SK-N-MC (cell line): ENCODE measurements at places on chromosomes 2 and 18.

DNA sequence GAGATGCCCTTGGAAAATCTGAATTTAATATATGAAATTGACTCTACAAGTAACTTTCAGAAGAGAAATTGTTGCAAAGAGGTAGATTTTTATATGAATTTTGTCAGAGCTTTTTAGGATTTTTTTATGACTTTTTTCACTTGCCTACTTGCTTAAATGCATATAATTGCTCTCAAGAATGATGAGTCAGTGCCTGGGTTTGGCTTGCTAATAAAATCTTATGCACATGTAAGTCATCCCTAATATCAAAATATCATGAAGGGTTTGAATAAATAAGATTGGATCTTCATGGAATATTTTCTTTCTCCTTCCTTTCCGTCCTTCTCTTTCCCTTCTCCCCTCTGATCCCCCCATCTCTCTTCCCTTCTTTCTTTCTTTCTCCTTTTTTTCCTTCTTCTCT is 354.1 kb downstream of the TXNL1 start:
- no peak for DNase-seq

DNA sequence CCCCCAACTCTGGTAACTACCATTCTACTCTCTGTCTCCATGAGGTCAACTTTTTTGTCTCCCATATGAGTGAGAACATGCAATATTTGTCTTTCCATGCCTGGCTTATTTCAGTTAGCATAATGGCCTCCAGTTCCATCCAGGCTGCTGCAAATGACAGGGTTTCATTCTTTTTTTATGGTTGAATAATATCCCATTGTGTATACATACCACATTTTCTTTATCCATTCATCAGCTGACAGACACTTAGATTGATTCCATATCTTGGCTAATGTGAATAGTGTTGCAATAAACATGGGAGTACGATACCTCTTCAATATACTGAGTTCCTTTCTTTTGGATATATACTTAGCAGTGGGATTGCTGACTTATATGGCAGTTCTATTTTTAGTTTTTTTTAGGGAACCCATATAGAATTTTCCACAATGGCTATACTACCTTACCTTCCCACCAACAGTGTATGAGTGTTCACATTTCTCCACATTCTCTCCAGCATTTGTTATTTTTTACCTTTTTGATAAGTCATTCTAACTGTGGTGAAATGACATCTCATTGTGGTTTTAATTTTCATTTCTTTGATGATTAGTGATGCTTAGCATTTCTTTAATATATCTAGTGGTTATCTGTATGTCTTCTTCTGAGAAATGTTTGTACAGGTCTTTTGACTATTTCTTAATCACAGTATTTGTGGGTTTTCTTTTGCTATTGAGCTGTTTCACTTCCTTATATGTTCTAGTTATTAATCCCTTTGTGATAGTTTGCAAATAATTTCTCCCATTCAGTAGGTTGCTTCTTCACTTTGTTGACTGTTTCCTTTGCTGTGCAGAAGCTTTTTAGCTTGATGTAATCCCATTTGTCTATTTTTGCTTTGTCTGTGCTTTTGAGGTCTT is 112.2 kb downstream of the SRBD1 start:
- no peak for DNase-seq

DNA sequence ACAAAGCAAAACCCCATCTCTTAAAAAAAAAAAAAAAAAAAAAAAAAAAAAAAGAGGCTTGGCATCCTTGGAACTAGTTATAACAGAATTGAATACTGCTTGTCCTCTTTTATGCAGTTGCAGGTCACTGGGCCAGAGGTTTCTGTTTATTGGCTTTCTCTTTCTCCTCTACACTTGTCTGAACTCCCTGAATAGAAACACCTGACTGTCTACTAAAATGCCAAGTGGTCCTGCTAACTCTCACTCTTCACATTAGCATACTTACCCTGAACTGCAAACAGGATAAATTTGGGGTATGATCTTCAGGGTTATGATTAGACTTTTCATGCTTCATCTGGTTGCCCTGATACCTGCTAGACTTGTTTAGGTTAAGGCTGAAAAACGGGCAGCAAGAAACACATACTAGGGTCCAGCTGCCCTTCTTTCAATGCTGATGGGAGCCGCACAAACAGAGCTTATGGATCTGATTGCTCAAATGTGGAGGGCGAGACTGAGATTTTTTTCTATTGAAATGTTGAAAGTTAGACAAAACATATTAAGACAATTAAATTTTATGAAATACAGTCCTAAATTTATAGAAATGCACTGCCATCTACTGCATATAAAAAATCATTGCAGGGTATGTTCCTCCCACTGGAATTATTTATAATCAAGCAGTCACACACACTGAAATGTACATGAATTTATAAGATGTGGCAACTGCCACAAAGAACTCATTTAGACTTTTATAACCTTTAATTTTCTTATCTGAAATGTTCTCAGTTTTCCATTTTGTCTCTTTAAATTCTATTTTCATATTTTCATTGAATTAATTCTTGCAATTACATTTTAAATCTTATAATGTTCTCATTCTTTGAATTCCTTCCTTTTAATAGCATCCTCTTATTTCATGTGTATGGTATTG is 40.8 kb downstream of the GTF3C3 start:
- DNase-seq = no peak

DNA sequence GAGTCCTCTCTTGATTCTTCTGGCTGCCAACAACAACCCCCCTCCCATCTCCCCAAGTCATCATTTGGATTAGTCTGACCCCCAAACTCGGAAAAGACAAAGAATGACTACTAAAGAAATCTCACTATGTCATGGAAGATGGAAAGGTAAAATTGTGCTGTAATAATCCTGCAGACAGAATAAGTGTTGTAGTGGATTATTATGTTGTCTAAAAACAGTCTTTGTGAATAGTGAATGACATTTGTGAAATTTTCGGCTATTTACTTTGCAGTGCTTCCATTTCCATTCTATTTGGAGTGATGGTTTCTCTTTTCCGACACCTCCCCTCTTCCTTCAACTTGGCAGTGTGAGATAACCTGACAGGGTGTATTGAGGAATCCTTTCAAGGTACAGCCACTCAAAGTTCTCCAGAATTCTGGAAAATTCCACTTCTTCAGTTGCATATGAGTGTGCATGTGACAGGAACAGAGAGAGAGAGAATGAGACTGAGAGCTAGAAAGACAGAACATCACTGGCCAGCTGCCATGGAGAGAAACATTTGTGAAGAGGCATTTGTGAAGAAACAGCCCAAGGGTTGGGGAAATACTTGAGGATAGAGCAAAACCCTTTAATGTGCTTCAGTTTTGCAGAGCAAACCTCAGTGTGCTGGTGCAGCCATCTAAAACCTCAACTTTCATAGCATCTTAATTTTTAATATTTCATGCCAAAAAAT is 141.9 kb upstream of the DLX2 start:
- DNase-seq = no peak

DNA sequence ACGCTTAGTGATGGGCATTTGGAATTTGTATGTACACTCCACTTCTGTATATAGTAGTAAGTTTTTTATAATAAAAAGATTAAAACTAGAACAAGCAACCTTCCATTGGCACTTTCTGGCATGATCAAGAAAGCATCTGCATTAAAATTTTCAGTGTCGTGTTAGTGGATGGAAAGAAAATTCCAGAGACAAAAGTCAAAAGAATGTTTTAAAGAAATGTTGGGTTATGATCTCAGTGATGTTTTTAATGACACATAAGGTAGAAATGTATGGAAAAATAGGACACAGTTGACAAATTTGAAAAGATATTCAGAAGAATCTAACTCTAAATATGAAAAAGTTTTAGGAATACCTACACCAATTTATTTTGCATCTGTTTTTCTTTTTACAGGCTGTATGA is 126.1 kb upstream of the FAM117B start:
- DNase-seq = no peak

DNA sequence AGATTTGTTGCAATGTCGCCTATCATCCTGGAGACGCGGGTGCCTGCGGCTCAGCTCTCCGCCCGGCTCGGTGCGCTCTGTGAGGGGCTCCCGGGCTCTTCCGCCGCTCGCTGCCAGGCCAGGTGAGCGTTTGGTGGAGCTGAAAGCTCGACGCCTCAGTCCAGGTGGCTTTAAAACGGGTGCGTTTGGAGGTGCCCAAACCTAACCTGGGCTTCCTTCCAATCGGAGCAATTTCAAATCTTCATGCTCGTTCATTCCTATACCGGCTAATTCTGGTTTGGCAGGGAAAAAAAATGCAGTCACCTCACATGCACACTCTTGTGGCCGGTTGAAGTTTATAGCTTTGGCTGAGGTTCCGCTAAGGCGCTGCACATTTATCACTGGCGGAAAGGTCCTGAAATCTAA is at the start of gene SLC16A14:
SLC16A14 (minus strand) TSS at position 274 of the 405 bp plus-strand sequence. CDS start 9,572 bp downstream, outside the sequence.
- no peak for DNase-seq

- no peak for DNase-seq
Observed at GRCh38 chr18:4847056-4847455, 350.0 kb downstream of the AKAIN1 start.

GRCh38 chr2:128368437-128369107 is 49.9 kb upstream of the HS6ST1 start:
- DNase-seq = no peak

- no peak for DNase-seq
Observed at GRCh38 chr2:96153991-96154431, 8.8 kb upstream of the DUSP2 start.

DNA sequence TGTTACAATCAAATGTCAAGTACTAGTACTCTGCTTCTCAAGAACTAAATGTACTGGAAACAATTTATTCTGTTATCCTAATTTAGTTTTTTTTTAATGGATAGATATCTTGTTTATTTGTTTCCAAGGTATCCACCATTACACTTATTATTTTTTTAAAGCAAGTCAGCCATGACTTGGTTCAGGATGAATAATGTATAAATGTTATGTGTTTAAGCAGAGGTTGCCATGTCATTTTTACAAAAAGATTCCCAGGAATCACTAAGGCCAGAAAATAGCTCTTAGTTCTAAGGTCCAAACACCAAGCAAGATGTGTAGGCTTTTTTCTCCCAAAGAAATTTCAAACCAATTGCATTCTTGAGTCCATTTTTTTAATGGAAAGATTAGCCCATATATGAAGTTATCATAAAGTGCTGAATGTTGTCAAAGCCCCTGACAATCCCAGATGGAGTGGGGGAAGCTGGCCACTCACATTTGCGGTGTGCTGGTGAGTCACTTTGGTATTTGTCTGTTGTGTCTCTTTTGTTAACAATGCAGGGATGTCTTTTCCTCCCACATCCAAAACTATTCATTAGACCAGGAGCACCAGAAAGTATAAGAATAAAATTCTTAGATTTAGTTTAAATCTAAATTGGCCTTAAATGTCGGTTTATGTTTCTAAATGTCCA is 158.9 kb downstream of the COL6A3 start:
- no peak for DNase-seq

DNA sequence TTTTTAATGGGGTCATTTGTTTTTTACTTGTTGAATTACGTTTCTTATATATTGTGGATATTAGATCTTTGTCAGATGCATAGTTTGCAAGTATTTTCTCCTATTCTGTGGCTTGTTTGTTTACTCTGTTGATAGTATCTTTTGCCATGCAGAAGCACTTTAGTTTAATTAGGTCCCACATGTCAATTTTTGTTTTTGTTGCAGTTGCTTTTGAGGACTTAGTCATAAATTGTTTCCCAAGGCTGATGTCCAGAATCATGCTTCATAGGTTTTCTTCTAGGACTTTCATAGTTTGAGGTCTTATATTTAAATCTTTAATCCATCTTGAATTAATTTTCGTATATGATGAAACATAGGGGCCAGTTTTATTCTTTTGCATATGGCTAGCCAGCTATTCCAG is 13.2 kb downstream of the PIKFYVE start:
- no peak for DNase-seq

GRCh38 chr18:26004832-26005231 is 85.6 kb downstream of the SS18 start:
- DNase-seq = no peak

DNA sequence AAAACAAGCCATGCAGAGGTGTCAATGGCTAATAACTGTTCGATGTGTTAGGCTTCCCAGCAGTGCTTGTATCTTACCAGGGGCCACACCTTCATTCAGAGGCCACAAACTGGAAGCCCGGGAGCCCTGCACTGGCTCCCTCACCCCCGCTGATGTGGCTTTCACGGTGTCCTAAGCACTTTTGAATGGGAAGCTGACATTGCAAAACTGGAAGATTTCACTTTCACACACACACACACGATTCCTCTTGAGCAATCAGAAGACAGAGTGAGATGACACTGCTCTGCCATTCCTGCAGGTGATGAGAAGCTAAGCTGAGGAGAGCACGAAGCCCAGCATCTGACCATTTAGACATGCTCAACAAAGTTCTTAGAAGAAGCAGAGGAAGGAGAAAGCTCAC is 8.6 kb upstream of the ZNF407 start:
- no peak for DNase-seq

- no peak for DNase-seq
Observed at GRCh38 chr2:69483024-69483423, 45.8 kb upstream of the NFU1 start.

DNA sequence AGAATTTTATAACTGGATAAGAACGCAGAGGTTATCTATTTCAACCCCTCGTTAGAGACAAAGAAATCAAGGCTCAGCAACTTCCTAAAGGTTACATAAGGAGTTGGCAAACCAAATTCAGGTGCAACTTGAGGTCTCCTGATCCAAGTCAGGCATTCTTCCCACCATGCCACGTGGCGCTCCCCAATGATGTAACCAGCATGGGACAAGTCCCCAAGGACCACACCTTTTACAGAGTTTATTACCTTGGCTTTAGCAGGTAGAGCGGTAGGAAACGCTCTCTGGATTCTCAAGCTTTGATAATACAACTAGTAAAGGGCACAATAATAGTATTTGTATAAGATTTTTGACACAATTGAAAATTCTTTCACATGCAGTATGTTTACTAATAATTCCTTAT is 26.7 kb upstream of the MBOAT2 start:
- no peak for DNase-seq

- no peak for DNase-seq
Observed at GRCh38 chr2:199988151-199988550, 32.8 kb downstream of the MAIP1 start.

DNA sequence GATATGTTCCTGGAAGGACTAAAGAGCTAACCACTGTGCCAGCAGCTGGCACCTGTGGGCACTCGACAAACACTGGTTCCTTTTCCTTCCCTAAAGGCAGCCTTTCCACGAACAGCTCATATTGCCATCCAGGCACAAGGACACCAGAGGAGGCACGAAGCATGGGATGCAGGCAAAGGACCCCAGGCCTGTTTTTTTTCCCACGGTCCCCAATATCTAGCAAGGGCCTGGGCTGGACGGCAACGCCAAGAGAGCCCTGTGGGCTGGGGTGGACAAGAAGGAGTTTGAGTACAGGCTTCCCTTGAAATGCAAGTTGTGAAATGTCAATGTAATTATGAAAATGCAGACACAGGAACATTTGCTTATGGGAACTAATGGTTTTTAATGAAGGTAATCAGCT is 135.9 kb downstream of the CYP26B1 start:
- no peak for DNase-seq
